T-helper 22 cell (primary cell): ENCODE measurements at places on chromosomes 3 and 15.

DNA sequence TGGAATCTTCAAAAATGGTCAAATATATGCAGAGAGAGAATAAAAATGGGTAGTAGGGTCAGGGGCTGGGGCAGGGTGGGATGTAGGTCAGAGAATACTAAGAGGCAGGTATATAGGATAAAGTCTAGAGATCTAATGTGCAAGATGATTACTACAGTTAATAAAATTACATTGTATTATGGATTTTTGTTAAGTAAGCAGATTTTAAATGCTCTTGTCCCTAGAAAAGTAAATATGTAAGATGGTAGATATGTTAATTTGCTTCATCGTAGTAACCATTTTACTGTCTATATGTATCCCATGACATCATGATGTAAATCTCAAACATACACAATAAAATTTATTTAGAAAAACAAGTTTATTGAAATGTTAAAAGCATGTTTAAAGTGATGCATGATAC, 1051.4 kb downstream of the AGBL1 start:
- no peak for DNase-seq

GRCh38 chr15:65184305-65184867, 756 bp downstream of the CLPX start:
- no peak for DNase-seq

GRCh38 chr3:177905173-177906125, 630.8 kb upstream of the KCNMB2 start:
- no peak for DNase-seq

DNA sequence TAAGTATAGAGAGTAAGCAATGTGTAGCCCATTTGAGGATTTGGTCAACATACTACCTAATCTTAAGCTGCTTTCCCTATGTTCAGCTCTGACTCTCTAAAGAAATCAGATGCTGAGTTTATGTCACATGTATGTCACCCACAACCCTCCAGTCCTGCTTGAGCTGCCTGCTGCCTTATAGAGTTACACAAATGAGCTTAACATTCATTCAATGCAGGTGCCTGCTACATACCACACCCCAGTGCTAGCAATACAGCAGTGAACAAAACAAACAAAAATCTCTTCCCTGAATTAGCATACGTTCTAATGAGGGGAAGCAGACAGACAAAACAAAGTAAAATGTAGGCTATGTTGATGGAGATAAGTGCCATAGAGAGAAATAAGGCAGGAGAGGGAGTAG, 93.0 kb downstream of the HHLA2 start:
- DNase-seq = no peak

DNA sequence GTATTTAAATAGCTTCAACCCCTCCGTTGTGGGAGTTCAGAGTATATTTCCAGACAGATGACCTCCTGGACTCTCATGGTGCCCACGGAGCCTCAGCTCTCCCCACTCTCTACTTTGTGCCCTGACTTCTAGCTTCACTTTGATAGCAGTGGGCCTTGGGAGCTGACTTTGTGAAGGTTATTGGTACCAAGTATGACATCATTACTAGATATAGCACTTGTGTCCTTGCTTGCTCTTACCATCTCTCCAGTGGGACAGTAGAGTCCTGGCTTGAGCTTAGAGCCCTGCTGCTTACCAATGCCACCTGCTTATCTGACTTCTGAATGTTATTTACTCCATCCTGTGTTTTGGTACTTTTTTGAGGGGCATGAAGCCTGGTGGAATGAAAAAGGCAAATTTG, 53.4 kb downstream of the PPM1L start:
- DNase-seq = no peak

GRCh38 chr15:42332331-42332730, 27.0 kb upstream of the CAPN3 start:
- no peak for DNase-seq

DNA sequence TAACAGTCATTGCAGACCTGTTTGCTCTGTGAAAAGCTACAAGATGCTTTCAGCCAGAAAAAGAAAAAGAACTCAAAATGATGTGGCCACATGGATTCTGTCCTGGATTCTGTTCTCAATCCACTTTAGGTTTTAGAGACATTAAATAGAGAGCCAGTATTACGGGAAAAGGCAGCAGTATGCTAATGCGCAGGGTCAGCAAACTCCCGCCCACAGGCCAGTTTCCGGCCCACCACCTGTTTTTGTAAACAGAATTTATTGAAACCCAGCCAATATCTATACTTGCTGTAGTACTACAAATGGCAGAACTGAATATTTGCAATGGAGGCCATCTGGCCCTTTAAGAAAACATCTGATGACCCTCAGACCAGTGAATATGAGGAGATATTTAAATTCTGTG, 416.1 kb downstream of the ERC2 start:
- no peak for DNase-seq
